ENCODE measurements at places on chromosomes 3 and 15.

DNA sequence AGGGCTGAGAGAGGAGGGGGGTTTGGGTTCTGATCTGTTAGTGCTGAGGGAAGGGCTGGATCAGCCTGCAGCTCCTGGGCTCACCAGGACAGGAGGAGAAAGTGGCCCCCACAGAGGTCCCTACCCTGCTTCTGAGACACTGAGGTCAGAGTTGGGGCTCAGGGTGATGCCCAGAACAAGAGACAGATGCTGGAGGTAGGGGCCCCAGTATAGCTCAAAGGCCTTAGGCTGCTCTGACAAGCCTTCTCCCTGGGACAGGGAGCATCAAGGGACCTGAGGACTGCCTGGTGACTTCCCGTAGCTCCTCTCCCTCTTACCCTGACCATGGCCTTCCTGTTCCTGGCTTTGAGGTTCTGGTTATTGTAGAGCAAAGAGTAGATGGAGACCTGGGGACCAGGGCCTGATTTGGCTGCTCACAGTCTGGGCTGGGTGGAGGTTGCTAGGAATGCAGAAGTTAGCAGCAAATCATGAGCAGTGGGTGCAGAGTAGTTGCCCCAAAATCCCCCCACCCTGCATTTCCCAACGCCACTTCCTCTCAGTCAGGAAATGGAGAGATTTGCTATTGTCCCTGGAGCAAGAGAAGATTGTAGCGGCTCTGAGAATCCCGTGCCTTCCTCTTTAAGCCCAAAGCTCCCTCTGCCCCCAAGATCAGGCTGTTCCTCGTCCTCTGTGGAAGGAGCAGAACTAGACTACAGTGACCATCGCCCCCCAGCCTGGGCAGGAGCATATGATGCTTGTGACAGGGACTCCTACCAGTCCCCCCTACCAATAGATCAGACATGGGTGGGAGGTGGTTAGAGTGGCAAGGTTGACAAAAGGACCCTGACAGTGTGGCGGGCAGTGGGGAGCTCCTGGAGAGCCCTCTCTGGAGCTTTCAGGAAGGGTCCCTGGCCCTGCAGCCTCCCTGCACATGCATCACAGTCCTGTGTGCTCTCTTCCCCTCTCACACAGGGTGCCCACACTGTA, 47.4 kb upstream of the SEC22A start:
- DNase-seq, result no peak

- no peak for DNase-seq
Measured at GRCh38 chr3:133776794-133777438, 28.7 kb upstream of the SRPRB start.

DNA sequence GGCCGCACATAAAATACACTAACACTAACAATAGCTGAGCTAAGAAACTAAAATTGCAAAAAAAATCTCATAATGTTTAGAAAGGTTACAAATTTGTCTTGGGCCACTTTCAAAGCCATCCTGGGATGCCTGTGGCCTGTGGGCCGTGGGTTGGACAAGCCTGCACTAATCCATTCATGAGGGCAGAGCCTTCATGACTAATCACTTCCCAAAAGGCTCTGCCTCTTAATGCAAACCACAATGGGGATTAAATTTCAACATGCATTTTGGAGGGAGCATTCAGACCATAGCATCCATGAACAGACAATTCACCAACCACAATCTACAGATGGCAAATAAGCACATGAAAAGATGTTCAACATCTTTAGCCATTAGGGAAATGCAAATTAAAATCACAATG, 128.2 kb downstream of the SUCLG2 start:
- no peak for DNase-seq

GRCh38 chr3:121648219-121648958, 12.3 kb downstream of the HCLS1 start:
- no peak for DNase-seq

Measured in GM19239 (cell line).